ENCODE measurements at places on chromosomes 6 and 20. TPM values are rescaled to one million over a fixed set of nuclear protein-coding genes. Genes with fewer than 3 reads are reported as not detected.

DNA sequence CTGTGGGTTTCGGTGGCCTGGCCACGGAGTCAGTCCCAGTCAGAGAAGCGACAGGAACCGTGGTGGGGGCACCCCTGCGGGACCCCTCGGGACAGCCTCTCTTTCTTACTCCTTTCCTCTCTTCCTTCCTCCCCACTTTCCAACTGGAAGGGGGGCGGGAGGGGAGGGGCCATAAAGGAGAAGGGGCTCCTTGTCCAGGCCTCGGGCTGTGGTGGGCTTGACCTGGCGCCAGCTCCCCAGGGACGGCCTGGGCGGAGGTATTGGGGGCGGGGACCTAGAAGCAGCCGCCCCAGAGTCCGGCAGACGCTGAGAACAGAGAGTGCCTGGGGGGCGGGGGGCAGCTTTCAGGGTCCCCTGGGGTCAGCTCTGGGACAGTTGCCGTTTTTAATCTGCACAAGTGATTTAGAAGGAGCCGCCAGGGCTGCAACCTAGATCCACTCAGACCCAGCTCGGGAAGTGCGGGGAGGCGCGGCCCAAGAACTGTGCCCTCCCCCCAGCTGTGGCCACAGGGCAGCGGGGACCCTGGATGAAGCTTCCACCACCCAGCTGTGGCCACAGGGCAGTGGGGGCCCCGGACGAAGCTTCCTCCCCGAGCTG, 6.4 kb upstream of the ABHD16B start:
- DNase-seq = no peak

DNA sequence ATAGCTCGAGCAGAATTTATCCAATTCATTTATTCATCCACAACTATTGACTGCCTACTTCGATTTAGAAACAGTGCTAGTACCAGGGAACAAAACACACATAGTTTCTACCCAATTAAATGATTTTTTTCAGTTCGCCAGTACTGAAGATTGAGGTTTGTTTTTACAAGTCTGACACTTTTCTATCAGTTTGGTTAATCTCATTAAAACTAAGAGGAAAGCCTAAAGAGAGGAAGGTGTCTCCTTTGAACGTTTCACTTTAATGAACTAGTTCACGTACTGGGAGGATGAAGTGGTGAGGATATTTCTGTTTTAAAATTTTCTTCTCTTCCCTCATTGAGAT, 570 bp upstream of the ANKS1A start:
- DNase-seq = no peak

DNA sequence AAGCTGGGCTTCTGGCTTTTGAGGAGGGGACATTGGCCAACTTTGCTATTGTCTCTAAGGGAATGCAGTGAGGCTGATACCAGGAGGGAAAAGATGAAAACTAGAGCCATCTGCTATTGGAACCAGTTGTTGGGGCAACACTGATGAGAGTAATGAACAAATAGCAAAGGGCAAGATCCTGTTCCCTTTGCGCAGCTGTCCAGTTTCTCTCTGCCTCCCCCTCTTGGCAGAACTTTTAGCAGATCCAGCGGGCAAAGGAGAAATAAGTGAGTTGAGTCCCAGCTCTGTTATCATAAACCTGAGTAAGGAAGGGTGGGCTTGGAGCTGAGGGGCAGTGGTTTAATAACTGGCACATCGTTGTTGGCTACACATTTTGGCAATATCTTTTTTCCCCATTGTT, 126.8 kb downstream of the AKAP7 start:
- no peak for DNase-seq

DNA sequence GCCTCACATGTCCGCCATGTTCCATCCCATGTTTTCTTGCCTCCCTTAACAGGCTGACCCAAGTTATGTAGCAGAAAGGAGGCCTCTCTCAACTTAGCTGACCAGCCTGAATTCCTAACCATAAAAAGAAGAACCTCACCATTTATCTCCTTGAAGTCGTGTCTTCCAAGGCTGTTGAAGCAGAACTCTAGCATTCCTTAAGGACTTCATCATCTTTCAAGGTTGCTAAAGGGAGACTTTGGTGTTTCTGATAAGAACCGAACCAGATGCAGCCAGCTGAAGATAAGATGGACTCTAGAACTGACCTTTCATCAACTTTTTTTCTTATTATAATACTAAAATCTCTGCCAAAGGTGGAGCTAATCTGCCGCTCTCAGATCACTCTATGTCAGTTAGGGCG, 571.7 kb upstream of the SLC35B3 start:
- DNase-seq = no peak

- peak; percentile 95 for DNase-seq
Observed at GRCh38 chr6:37171970-37172812, 2.2 kb downstream of the PIM1 start.

- no peak for DNase-seq
Observed at GRCh38 chr20:39431091-39431880, 469.1 kb downstream of the DHX35 start.

- peak; percentile 47 for DNase-seq
Observed at GRCh38 chr6:149636124-149636523, 12.4 kb downstream of the KATNA1 start.

- DNase-seq = peak; percentile 78
Observed at GRCh38 chr6:215335-216034, 76.8 kb upstream of the DUSP22 start.

GRCh38 chr6:170100046-170100445, 190.8 kb downstream of the DLL1 start:
- no peak for DNase-seq

DNA sequence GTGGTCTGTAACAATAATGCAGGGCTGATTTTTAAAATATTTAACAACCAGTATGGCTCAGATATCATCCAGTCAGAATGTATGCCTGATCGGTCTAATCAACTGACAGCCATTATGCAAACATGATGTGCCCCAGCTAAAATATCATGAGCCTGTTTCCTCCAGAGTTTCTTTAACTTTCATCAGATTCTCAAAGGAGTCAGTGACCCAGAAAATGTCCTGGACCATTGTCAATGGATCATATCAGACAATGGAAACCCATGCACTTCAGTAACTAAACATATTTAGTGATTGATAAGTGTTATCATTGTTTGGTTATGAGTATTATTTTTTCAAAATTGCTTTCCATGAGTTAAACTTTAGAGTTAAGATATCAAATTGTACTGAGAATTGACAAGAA, 173.5 kb downstream of the LMBRD1 start:
- DNase-seq = no peak

GRCh38 chr6:54282186-54282585, 26.1 kb upstream of the TINAG start:
- DNase-seq = peak; percentile 72

- DNase-seq = no peak
Observed at GRCh38 chr6:1348675-1349074, 36.8 kb downstream of the FOXQ1 start.

- no peak for DNase-seq
Observed at GRCh38 chr6:161164182-161164625, 109.7 kb downstream of the AGPAT4 start.

GRCh38 chr6:149084026-149084425, 233.5 kb upstream of the TAB2 start:
- no peak for DNase-seq

DNA sequence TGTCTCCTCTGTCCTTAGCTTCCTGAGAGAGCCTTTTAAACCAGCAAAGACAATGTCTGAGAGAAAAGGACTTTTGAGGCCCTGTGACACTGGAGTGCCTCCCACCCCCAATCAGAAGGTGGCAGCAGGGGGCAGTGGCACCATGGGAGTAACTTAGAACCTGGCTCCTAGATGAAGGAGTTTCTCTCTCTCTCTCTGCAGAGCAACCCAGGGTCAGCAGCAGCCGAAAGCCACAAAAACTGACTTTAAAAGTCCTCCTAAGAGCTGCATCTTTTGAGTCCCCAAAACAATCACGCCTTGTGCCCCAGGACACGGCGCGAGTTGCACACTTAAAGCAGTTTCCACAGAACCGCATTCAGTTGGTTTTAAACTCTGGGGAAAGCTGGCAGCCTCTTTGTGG, 5.3 kb upstream of the TCP11 start:
- peak; percentile 73 for DNase-seq

GRCh38 chr6:97215157-97215769, 67.8 kb downstream of the MMS22L start:
- DNase-seq = peak; percentile 37

DNA sequence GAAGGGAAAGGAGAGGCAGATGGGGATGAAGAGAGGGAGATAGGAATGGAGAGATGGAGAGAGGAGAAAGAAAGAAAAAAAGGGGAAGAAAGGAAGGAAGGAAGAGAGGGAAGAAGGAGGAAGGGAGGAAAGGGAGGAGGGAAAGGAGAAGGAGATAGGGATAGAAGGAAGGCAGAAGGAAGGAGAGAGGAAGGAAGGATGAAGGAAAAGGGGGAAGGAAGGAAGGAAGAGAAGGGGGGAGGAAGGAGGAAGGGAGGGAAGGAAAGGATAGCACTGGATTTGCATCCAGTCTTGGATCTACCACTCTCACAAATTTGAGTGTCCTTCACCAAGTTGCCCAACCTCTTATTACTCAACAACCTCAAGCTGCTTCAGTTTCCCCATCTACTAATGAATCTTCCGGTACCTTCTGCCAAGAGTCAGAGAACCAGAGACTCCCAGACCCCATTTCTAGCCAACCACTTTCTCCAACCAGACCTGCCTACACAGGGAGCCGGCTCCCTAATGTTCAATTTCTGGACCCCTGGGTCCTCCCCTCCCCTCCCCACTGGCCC, 79.7 kb upstream of the FOXP4 start:
- no peak for DNase-seq

DNA sequence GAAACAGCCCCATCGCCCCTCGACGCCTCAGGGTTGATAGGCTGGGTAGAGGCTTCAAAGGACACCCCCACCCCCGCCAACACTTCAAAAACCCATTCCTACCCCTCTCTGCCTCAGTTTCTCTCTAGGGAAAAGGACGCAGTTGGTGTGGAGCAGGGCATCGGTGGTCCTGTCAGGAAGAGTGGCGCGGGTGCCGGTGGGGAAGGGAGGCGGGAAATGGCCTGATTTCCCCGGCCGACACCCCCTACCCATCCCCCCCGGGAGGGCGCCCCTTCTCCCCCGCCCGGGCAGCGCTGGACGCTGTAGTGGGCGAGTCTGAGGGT, 367 bp downstream of the NRSN2 start:
- no peak for DNase-seq

DNA sequence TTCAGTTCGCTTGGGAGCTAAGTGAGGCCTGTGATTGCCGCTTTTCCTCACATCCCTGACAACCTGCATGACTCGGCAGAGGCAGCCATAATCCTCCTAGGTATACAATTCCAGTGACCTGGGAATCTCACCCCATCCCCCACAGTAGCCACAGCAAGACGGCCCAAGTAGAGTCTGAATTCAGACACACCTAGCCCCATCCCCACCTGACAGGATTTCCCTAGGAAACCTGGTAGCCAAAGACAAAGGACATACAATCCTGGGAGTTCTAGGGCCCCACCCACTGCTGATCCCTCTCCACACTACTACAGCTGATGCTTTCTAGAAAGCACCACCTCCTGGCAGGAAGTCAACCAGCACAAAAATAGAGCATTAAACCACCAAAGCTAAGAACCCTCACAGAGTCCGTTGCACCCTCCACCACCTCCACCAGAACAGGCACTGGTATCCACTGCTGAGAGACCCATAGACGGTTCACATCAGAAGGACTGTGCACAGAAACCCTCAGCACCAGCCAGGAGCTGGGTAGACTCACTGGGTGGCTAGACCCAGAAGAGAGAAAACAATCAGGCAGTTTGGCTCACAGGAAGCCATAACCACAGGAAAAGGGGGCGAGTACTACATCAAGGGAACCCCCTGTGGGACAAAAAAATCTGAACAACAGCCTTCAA, 17.9 kb upstream of the RUNX2 start:
- DNase-seq = no peak

GRCh38 chr6:152701081-152701862, 3.6 kb downstream of the MYCT1 start:
- no peak for DNase-seq

- DNase-seq = no peak
Observed at GRCh38 chr6:158977382-158977781, 22.6 kb downstream of the RSPH3 start.

DNA sequence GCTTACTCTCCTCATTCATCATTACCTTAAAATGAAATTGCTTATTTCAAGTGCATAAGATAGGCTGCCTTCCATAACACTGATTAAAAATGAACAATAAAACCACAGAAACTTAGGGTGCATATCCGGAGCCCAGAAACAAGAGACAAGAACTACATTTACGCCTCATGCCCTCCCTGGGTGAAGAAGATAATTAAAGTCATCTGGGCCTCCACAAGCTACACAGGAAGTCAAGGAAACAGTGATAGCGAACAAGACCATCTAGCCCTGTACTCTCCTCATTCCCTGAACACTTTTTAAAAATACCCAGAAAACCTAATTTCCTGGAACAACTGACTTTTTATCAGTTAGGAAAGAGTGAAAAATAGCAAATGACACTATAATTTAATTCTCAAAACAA, 6.3 kb downstream of the SOD2 start:
- DNase-seq = no peak

- no peak for DNase-seq
Observed at GRCh38 chr6:26270903-26271667, 93.9 kb upstream of the BTN3A2 start.

Gene OCSTAMP
- not detected for total RNA-seq

Gene SIRPB1
- 0.11 TPM for total RNA-seq

Gene TRIM40
- not detected for total RNA-seq

Gene TSPO2
- total RNA-seq = not detected

Gene HLA-DRA
- 0.46 TPM for total RNA-seq

Gene GRM1
- total RNA-seq = not detected

Gene SERINC1
- total RNA-seq = 81.3 TPM

Data from Daoy (cell line).